Adrenal gland (tissue), 19 donors: ENCODE measurements at places on chromosomes 6 and 20. TPM values are rescaled to one million over a fixed set of nuclear protein-coding genes. Genes with fewer than 3 reads are reported as not detected.
A peak's percentile ranks its signal among the peaks of the same experiment; 100 is the strongest.

The RBPJL gene
- polyA plus RNA-seq = not detected

The SLC22A23 gene
- polyA plus RNA-seq = 2.5 TPM

The BPIFB1 gene
- not detected for polyA plus RNA-seq

- H3K27ac ChIP-seq = no peak overlapping the region
- H3K27me3 ChIP-seq = no peaks in the 10 kb centered on the region
- no peaks in the 10 kb centered on the region for H3K36me3 ChIP-seq
- DNase-seq = no peak
- peaks cover 15% of the 10 kb centered on the region for H3K4me1 ChIP-seq
These were observed 69.0 kb downstream of the TCP11 start for GRCh38 chr6:35072051-35072697.

- no peak for DNase-seq
- H3K4me1 ChIP-seq = no peaks in the 10 kb centered on the region
- no peaks in the 10 kb centered on the region for H3K36me3 ChIP-seq
- H3K27ac ChIP-seq = no peak overlapping the region
- no peak overlapping the region for H3K4me3 ChIP-seq
These were observed 182.3 kb upstream of the RALGAPA2 start for GRCh38 chr20:20894753-20895152.

The ARMH2 gene
- polyA plus RNA-seq = not detected

The MDFI gene
- 12.8 TPM for polyA plus RNA-seq

- no peak for DNase-seq
- H3K27ac ChIP-seq = no peak overlapping the region
- no peak overlapping the region for H3K4me3 ChIP-seq
- no peaks in the 10 kb centered on the region for H3K27me3 ChIP-seq
- H3K4me1 ChIP-seq = no peaks in the 10 kb centered on the region
These were observed 50.1 kb upstream of the ARMC2 start for GRCh38 chr6:108797951-108798669.

DNA sequence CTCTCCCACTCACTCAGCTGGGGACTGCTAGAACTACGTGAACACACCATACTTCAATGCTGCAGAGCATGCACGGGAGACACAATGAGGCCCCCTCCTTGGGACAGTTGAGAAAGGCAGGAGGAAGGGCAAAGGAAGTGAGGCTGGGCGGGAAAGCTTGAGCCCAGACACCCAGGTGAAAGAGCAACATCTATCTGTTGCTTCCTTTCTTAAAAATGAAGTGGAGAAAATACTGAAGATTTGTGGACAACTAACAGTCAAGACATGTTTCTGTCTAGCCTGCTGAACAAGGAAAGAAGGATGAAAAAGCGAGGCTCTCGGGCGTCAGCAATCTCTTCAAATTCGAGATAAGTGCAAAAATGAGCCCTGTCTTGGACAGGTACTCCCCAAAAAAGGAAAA is 3.0 kb upstream of the NNAT start:
- H3K27me3 ChIP-seq = no peaks in the 10 kb centered on the region
- H3K4me3 ChIP-seq = no peak overlapping the region
- H3K4me1 ChIP-seq = peaks cover 23% of the 10 kb centered on the region
- no peak for DNase-seq
- peaks cover 23% of the 10 kb centered on the region for H3K36me3 ChIP-seq

- H3K27me3 ChIP-seq = no peaks in the 10 kb centered on the region
- H3K4me3 ChIP-seq = peak within 1 kb of the TSS; percentile 59
These were observed at the start of gene TCP1 for GRCh38 chr6:159789377-159790148. Gene TCP1 (minus strand): TSS chr6:159789602. CDS start chr6:159789468, 134 bp downstream.

The RNGTT gene
- polyA plus RNA-seq = 4.1 TPM

DNA sequence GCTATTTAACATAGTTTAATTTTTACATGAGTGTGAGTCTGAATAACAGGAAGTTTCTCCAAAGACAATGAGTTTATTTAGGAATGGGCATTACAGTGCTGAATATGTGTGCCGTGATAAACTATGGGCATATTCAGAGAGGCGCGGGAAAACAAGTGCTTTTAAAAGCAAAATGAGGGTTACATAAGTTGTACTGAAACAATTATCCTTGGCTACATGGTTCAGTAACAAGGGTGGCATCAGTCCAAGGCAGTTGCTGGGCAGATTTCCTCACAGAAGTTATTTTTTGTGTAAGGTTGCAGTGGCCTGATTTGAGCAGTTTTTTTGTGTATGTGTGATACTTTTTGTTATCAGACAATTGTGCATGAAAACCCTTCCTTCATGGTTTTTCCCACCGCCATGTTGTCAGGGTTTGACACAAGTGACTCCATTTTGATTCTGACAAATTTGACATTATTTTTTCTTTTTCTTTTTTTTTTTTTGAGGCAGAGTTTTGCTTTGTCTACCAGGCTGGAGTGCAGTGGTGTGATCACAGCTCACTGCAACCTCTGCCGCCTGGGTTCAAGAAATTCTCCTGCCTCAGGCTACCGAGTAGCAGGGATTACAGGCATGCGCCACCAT is 22.3 kb upstream of the PXDC1 start:
- H3K4me3 ChIP-seq = no peak overlapping the region
- no peak overlapping the region for H3K27ac ChIP-seq
- H3K36me3 ChIP-seq = no peaks in the 10 kb centered on the region
- peaks cover 13% of the 10 kb centered on the region for H3K4me1 ChIP-seq
- no peaks in the 10 kb centered on the region for H3K27me3 ChIP-seq

The PSORS1C2 gene
- polyA plus RNA-seq = not detected

GRCh38 chr6:100893743-100894142 is 12.6 kb upstream of the ASCC3 start:
- no peaks in the 10 kb centered on the region for H3K27me3 ChIP-seq
- DNase-seq = no peak
- no peaks in the 10 kb centered on the region for H3K36me3 ChIP-seq
- no peaks in the 10 kb centered on the region for H3K4me1 ChIP-seq

The BPIFB2 gene
- not detected for polyA plus RNA-seq

The LPA gene
- polyA plus RNA-seq = 0.10 TPM

DNA sequence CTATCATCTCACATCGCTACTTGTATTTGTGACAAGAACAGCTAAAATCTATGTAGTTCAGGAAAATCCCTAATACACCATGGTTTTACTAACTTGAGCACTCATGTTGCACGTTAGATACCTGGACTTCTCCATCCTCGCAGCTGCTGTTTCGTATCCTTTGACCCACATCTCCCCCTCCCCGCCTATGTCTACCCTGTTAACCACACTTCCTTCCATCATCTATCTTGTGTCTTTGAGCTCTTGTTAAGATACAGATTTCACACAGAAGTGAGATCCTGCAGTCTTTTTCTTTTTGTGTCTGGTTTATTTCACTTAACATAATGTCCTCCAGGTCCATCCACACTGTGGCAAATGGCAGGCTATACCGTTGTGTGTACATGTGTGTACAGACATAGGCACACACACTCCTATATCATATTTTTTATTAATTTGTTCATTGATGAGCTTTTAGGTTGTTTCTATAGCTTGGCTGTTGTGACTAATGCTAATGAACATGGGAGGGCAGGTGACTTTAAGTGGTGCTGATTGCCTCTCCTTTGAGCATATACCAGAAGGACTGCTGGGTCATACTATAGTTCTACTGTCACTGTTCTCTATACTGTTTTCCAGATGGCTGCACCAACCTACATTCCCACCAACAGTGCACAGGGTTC is 117.8 kb downstream of the WDR27 start:
- H3K4me3 ChIP-seq = no peak overlapping the region
- H3K36me3 ChIP-seq = no peaks in the 10 kb centered on the region
- DNase-seq = no peak
- H3K27me3 ChIP-seq = no peaks in the 10 kb centered on the region
- H3K4me1 ChIP-seq = no peaks in the 10 kb centered on the region
- no peak overlapping the region for H3K27ac ChIP-seq

DNA sequence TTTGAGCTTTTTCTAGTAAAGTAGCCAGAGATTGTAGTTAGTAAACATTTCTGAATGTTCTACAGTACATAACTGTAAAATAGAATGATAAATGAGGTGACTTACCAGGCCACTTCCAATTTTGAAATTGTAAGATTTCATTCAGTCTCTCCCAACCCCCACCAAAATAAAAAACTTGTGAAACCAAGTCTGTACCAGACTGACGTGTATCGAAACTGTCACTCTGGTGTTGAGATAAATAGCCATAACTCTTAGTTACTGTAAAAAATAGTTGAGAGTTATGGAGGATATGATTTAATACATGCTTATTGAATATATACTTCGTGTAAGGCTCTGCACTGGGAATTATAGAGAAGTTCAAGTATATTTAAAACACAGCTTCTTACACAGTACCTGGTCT is 455.7 kb downstream of the PLCB1 start:
- H3K27me3 ChIP-seq = no peaks in the 10 kb centered on the region
- no peak for DNase-seq
- H3K27ac ChIP-seq = no peak overlapping the region
- H3K4me1 ChIP-seq = no peaks in the 10 kb centered on the region
- H3K36me3 ChIP-seq = no peaks in the 10 kb centered on the region

GRCh38 chr20:39049684-39050554 is 87.8 kb downstream of the DHX35 start:
- H3K27me3 ChIP-seq = no peaks in the 10 kb centered on the region
- no peaks in the 10 kb centered on the region for H3K36me3 ChIP-seq
- H3K27ac ChIP-seq = peak overlapping the region; percentile 80
- peaks cover 7% of the 10 kb centered on the region for H3K4me1 ChIP-seq
- H3K4me3 ChIP-seq = peak overlapping the region; percentile 17

- H3K36me3 ChIP-seq = no peaks in the 10 kb centered on the region
- no peak for DNase-seq
- no peaks in the 10 kb centered on the region for H3K27me3 ChIP-seq
- no peak overlapping the region for H3K27ac ChIP-seq
These were observed 123.2 kb downstream of the BACH2 start for GRCh38 chr6:90173262-90173925.

GRCh38 chr6:41775293-41775882 is 4.3 kb downstream of the FRS3 start:
- peaks cover 9% of the 10 kb centered on the region for H3K4me1 ChIP-seq
- H3K4me3 ChIP-seq = no peak overlapping the region
- no peaks in the 10 kb centered on the region for H3K27me3 ChIP-seq
- H3K36me3 ChIP-seq = peaks cover 50% of the 10 kb centered on the region

The DEFB132 gene
- polyA plus RNA-seq = 0.03 TPM

DNA sequence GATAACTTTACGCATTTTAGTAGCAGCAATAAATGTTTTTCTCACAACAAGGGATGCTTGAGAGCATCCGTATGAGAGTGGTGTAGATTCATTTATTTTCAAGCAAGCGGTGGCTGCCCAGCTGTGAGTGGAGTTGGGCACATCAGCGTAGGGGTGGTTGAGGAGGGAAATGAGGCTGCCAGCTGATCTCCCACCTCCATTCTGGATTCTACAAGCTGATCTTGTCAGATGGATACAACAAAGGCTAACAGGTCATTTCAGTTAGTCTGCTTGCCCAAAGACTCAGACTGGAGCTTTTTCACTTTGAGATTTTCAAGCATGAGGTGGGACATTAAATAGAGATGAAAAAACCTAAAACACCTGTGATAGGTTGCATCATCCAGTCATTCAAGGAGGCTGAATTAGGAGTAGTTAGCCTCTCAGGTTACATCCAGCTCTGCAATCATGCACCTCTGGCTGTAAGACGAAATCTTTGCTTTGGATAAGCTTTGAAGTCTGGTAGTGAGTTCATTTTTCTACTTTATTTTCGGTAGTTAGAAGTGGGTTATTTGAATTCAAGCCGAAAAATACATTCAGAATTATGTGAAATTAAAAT is 1.9 kb upstream of the BACH2 start:
- H3K36me3 ChIP-seq = no peaks in the 10 kb centered on the region
- DNase-seq = no peak
- peaks cover 5% of the 10 kb centered on the region for H3K27me3 ChIP-seq
- H3K27ac ChIP-seq = no peak overlapping the region
- peaks cover 17% of the 10 kb centered on the region for H3K4me1 ChIP-seq

- H3K27ac ChIP-seq = no peak overlapping the region
- H3K4me3 ChIP-seq = no peak overlapping the region
- no peaks in the 10 kb centered on the region for H3K27me3 ChIP-seq
- no peaks in the 10 kb centered on the region for H3K36me3 ChIP-seq
- no peaks in the 10 kb centered on the region for H3K4me1 ChIP-seq
- no peak for DNase-seq
These were observed 24.0 kb upstream of the INSM1 start for GRCh38 chr20:20343932-20344331.

GRCh38 chr20:36890586-36890985 is 14.6 kb downstream of the TLDC2 start:
- no peak for DNase-seq
- peaks cover 16% of the 10 kb centered on the region for H3K4me1 ChIP-seq
- no peak overlapping the region for H3K27ac ChIP-seq
- no peaks in the 10 kb centered on the region for H3K36me3 ChIP-seq

DNA sequence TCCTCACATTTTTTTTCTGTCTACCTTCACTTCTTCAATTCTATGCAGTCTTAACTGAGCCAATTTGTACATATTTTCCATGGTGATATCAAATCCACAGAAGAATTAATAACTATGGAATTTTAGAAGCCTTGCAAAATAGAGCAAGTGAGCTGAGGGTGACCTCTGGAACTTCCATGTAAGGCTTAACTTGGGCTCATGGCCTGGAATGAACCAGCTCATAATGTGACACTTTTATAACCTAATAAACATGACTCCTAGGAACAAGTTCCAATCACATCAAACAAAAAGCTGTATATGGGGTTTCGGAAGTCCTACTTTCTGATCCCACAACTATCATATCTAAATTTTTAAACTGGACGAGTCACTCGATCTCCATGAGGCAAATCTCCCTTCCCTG is 232.4 kb downstream of the FOXA2 start:
- no peak overlapping the region for H3K27ac ChIP-seq
- DNase-seq = no peak
- no peak overlapping the region for H3K4me3 ChIP-seq
- no peaks in the 10 kb centered on the region for H3K36me3 ChIP-seq
- peaks cover 6% of the 10 kb centered on the region for H3K27me3 ChIP-seq

GRCh38 chr20:57380081-57380750 is 11.0 kb upstream of the RBM38 start:
- H3K4me1 ChIP-seq = peaks cover 11% of the 10 kb centered on the region
- DNase-seq = no peak
- no peak overlapping the region for H3K4me3 ChIP-seq
- no peak overlapping the region for H3K27ac ChIP-seq

- H3K36me3 ChIP-seq = no peaks in the 10 kb centered on the region
- no peaks in the 10 kb centered on the region for H3K4me1 ChIP-seq
- H3K27ac ChIP-seq = no peak overlapping the region
These were observed 973.1 kb upstream of the DEFB115 start for GRCh38 chr20:30284281-30284905.
